ENCODE measurements at places on chromosomes 3 and 15. TPM values are rescaled to one million over a fixed set of nuclear protein-coding genes. Genes with fewer than 3 reads are reported as not detected.

MB21D2 gene
- 41.1 TPM for total RNA-seq

- DNase-seq: no peak
Measured at GRCh38 chr3:193970773-193971206, 165.2 kb upstream of the HES1 start.

ELL3 gene
- 0.73 TPM for total RNA-seq

DNA sequence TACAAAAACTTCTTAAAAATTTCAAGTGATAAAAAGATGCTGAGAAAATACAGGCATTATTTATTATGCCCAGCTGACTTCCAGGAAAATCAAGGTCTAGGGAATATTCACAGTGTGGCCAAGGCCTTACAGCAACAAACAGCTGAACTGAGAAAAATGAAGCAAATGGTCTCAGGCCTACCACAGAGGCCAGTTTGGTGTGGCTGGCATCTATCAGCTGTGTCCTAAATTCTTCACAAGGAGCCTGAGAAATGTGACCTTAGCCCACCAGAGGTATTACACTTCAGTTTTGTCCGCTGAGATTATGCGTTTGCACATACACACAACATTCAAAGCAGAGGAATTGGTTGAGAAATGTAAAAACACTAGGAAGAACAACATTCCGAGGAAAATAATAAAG, 77.4 kb downstream of the ANP32A start:
- no peak for DNase-seq

DNA sequence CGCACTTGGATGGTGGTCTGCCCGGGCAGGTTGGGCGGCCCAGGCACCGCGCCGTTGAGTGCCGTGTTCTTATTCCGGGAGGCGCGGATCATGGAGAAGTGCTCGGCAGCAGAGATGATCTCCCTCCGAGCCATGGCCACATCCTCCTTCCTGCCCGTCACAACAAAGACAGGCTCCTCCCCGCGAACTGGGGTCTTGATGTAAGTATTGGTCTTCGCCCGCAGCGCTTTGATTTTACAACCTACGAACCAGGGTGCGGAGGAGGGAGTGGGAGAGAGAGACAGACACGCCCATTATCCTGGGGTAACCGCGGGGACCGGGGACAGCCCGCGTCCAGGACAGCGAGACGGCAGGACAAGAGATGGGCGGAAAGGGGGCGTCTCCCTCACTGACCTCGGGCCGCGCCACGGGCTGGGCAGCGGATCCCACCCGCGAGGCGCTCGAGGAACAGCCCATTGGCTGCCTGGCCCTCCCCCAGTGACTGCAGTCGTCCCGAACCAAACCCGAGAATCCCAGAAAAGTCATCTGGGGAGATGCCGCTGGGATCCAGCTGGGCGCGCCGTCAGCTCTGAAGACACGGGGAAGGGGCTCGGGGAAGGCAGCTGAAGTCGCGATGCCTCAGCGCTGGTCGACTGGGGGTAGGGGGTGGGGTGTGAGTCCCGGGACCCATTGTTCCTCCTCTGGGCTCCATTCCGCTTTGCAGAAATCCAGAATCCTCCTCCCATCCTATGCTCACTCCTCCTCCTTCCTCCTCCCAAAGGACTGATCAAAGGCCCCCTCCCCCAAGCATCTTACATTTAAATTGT, 1.2 kb downstream of the MEX3B start:
- DNase-seq: peak; percentile 27

PARP16 gene
- 8.1 TPM for total RNA-seq

DNA sequence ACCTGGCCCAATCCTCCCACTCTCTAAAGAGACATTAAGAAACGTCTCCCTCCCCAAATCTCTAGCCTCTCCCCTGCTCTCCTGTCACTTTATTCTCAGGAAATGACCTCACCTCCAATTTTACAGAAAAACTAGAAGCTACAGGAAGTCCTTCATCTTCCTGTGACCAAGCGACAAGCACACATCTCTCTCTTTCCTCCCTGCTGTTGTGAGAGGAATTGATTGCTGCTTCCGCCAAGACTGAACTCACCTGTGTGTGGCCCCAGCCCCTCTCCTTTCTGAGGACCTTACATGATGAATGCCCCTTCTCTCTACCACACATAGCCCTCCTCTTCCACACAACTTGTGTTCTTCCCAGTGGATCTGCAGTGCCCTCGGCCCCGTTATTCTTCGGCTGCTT, 18.2 kb downstream of the DNAJB8 start:
- no peak for DNase-seq

- DNase-seq: no peak
Measured at GRCh38 chr15:101126618-101127505, 125.0 kb downstream of the CHSY1 start.

- DNase-seq: no peak
Measured at GRCh38 chr15:46170326-46170725, 535.5 kb downstream of the SQOR start.

CDC25A gene
- 8.7 TPM for total RNA-seq

RARRES1 gene
- total RNA-seq: 36.5 TPM

- no peak for DNase-seq
Measured at GRCh38 chr15:90872486-90873184, 4.2 kb downstream of the FURIN start.

- no peak for DNase-seq
Measured at GRCh38 chr15:101054116-101054515, 135.0 kb downstream of the LRRK1 start.

GRCh38 chr3:122364490-122364889, 18.5 kb downstream of the MIX23 start:
- DNase-seq: no peak

RSL24D1 gene
- total RNA-seq: 54.8 TPM

GRCh38 chr15:55282284-55282833, 7.3 kb downstream of the RAB27A start:
- DNase-seq: no peak

DNA sequence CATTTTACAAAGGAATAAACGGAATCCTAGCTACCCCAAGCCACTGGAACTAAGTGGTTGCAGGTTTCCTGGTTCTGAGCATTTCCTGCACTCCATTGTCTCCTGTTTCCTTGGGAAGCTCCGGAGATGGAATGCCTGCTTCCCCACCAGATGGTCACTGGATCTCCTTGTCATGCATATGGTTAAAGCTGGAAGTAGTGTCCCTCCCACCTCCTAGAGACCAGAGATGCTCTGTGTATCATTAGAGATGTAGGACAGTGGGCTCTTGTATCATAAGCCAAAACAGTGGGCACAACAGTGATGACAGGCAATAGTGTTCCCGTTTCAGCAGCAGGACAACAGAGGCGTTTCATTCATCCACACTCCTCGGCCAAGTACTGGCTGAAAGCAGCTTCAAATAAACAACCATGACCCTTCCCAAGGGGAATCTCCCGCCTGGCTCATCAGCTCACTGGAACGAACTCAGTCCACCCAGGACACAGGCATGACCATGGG, 136.2 kb upstream of the EIF1B start:
- peak; percentile 67 for DNase-seq

DNA sequence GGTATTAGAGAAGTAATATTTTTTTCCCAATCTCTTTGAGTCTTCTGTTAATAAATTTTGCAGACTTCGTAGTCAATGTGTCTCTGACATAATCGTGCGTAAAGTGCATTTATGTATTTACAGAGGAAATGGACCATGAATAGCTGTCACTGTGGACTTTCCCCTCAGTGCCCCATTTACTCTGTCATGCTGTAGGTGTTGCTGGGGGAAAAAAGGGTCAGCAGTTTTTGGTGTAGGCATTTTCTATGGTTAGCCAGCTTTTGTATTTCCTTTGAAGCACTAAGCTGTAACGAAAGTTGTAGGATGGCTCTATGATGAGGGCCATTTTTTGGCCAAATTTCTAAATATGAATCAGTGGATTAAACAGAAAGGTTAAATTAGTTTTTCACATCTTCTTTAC, 598.4 kb downstream of the FGF12 start:
- DNase-seq: no peak

GRCh38 chr3:160374472-160374871, 24.6 kb downstream of the IFT80 start:
- DNase-seq: no peak

IGF2BP2 gene
- 42.4 TPM for total RNA-seq

- no peak for DNase-seq
Measured at GRCh38 chr3:79490165-79491028, 277.4 kb downstream of the ROBO1 start.

DNA sequence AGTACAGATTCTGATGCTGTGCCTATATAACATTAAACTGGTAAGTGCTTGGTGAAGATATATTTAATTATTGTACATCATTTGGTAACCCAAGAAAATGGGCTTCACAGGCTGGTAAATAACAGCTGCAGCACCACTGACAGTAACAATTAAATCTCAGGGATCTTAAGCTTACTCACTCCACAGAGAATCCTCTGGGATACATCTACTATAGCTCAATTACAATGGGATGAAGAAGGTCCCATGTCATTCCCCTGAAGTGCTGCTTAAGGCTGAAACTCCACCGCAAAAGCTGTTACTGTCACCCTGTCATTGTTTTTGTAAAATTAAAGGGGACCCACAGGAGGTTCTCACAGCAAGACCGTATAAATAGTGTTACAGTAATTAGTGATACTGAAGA, 153.0 kb downstream of the IMPG2 start:
- no peak for DNase-seq

GRCh38 chr3:45037720-45038455, 11.8 kb downstream of the CLEC3B start:
- peak; percentile 93 for DNase-seq

APBA2 gene
- 155 TPM for total RNA-seq

DNA sequence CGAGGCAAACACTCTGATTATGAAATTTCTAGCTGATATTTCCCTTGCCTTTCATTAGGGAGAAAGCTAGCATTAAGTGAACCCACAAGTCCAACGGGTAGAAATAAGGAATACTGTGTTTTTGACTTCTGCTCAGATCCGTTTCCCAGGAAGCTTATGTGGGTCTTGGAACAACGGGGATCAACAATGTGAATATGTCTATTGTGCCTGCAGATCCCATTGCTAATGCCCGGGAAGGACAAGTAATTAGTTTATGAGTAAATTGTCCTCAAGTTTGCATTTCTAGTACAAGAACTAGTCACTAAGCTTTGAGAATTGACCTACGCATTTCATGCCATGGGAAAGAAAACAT, 236.4 kb downstream of the UACA start:
- no peak for DNase-seq

DNA sequence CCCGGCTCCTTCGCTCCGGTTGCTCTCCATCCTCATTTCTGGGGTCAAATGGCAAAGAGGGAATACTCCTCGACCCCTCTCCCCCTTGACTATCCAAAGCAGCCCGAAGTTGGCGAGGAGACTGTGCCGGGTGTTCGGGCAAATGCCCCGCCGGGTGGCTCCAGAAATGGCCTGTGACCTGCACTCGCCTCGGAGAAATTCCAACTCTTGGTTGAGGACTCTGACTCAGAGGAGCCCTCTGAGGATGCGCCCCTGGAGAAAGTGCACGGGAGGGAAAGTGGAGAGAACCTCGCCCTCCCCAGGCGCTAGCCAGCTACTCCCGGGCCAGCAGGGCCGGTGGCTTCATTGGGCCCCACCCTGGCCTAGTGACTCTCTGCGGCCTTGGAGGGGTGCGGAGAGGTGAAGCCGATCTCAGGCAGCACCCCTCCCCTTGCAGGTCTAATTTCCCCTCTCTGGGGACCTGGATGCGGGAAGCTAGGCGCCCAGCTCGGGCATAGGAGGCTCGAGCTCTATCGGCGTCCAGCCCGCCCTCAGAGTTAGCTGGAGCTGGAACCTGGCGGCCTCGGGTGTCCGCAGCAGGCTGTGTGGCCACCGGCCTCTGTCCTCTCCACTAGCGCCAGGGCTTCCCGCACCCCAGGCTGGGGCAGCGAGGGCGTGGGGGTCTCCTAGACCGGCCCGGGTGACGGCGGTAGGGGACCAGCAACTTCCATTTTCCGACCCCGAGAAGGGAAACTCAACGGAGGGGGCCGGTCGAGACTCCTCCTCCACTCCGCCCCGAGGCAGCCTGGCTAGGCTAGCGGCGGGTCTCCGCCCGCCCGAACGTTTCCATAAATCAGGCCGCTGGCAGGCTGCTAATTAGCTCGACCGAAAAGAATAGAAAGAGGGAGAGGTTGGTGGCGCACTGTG, 29.4 kb downstream of the NR2F2 start:
- DNase-seq: no peak
